NB4 (cell line): ENCODE measurements at places on chromosomes 5 and 9.

GRCh38 chr5:173323799-173324114 lies 4.5 kb downstream of the STC2 start:
- no peak for DNase-seq

GRCh38 chr5:32499261-32499660 lies 54.7 kb upstream of the ZFR start:
- DNase-seq, result no peak

DNA sequence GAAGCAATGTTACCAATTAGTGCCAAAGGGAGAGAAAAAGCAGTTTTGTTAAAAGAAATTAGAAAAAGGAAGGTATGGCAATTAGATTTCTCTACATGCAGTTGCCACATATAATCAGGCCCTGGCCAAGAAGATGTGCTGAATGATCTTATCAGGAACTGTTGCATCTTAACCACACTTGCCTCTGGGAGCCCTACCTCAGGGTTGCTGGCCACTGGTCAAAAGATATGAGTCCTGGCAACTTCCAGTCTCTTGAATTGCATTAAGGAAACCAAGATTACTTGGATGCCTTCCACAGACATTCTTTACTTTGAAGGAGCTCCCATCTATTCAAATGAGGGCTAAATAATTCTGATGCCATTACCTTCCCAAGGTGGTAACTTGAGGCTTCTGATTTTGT lies 60.4 kb downstream of the TNC start:
- DNase-seq, result no peak

DNA sequence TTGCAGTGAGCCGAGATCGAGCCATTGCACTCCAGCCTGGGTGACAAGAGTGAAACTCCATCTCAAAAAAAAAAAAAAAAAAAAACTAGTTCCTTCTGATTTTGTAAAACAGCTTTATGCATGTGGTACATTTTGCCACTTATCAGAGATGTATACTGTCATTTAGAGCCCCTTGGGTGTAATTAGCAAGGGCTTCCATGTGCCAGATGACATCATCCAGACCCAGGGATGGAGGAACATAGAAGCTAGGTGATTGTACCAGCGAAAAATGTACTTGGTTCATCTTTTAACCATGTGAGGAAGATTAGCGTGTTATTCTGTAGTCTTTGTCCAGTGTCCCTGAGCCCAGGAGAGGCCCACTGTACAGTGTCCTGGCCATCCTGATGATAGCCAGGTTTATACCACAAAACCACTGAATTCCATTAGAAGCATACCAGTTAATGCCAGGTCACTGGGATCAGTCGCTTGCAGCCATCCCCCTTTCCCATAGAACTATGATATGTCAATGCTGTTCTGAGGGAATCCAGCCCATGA lies 239.3 kb upstream of the SGCD start:
- no peak for DNase-seq

DNA sequence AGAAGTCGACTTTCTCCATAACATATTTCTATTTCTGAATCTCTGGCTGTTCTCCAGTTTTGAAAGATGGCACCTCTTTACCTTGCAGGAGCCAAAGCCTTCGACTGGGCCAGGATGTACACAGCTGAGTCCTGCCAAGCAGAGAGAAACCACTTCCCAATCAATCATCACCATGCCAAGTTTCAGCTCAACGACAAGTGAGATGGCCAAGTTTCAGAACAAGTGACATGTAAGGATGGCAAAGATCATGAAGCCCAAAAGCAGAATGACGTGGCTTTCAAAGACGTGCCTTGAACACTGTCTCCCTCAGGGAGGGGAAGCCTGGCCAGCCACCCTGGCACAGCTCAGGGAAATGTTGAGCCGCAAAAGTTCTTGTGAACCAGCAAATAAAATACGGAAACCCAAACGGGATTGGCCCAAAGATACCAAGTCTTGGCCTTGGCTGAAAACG lies 17.7 kb downstream of the STK10 start:
- DNase-seq, result no peak

DNA sequence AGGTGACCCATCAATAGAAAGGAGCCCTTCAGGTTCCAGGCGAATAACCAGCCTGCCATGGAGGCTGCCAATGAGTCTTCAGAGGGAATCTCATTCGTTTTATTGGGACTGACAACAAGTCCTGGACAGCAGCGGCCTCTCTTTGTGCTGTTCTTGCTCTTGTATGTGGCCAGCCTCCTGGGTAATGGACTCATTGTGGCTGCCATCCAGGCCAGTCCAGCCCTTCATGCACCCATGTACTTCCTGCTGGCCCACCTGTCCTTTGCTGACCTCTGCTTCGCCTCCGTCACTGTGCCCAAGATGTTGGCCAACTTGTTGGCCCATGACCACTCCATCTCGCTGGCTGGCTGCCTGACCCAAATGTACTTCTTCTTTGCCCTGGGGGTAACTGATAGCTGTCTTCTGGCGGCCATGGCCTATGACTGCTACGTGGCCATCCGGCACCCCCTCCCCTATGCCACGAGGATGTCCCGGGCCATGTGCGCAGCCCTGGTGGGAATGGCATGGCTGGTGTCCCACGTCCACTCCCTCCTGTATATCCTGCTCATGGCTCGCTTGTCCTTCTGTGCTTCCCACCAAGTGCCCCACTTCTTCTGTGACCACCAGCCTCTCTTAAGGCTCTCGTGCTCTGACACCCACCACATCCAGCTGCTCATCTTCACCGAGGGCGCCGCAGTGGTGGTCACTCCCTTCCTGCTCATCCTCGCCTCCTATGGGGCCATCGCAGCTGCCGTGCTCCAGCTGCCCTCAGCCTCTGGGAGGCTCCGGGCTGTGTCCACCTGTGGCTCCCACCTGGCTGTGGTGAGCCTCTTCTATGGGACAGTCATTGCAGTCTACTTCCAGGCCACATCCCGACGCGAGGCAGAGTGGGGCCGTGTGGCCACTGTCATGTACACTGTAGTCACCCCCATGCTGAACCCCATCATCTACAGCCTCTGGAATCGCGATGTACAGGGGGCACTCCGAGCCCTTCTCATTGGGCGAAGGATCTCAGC lies at the start of gene OR1K1:
OR1K1 (plus strand) TSS at position 58 of the 995 bp plus-strand sequence; CDS start at position 58, 0 bp downstream.
- no peak for DNase-seq

- no peak for DNase-seq
These were observed 136.6 kb upstream of the EPB41L4A start for GRCh38 chr5:112555691-112556090.

DNA sequence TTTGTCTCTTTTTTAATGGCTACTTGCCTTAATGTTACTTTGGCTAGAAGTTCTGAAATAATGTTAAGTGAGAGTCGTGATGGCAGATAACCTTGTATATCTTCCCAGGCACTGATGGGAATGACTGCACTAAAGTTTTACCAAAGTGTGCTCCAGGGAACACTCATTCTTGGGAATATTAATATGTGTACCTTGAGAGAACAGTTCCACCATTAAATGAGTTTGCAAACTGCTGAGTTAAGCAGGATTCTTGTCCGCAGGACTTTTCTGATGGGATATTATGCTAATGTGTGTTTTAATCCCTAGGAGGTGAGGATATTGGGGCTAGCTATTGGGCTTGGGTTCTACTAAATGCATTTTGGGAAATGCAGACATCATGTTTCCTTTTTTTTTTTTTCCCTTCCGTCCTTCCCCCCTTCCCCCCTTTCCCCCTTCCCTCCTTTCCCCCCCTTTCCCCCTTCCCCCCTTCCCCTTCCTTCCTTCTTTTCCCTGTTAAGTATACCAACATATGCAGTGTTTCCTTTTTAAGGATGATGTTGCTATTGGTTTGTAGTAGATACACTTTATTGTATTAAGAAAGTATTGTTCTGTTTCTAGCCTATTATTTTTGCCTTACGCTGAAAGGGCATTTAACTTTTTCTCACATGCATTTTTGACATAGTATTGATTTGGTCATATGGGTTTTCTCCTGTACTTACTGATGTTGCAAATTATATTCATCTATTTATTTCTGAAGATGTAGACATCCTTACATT lies 15.5 kb downstream of the ZBTB34 start:
- no peak for DNase-seq

- no peak for DNase-seq
These were observed 48.8 kb upstream of the JAK2 start for GRCh38 chr9:4936277-4936676.

GRCh38 chr5:139245637-139246339 lies 47.6 kb upstream of the SIL1 start:
- DNase-seq, result peak; percentile 51

DNA sequence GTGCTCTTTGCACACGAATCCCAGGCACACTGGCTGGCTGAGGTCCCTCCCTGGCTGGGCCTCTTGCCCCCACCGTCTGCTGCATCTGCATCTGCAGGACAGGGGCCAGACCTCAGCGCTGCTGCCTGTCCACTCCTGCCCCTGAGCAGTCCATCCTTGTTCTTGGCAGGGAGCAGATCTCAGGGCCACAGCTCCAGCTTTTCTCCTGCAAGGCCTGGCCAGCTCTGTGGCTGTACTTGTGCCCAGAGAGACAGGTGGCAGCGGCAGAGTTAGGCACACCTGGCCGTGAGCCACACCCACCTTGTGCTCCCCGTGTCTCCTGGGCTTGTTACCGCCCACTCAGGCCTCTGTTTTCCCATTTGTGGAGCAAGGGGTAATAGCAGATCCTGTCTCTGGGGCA lies 13.9 kb downstream of the NEK6 start:
- DNase-seq, result no peak

- DNase-seq, result no peak
These were observed 96.7 kb upstream of the RETREG1 start for GRCh38 chr5:16713386-16713928.

- DNase-seq, result no peak
These were observed 57.4 kb downstream of the TMEM38B start for GRCh38 chr9:105751761-105752160.

DNA sequence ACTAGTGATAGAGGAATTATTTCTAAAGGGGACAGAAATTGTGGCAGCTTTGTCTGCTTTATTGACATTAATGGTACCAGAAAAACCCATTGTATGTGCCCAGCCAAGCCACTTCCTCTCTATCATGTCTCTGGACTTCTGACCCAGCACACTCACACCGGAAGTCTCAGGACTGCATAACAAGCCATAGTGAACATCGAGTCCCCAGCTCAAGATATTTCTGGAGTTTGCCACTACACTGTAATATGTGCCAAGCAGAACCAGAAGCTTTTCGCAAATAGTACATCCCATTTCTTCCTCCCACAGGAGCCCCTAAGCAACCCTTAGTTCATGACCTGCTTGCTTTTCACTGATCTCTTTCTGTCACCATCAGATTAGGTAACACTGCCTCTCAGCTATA lies 187.4 kb upstream of the GHR start:
- no peak for DNase-seq

- DNase-seq, result no peak
These were observed 12.6 kb downstream of the SIL1 start for GRCh38 chr5:139185589-139185988.

GRCh38 chr5:40599676-40600075 lies 80.0 kb upstream of the PTGER4 start:
- DNase-seq, result no peak

GRCh38 chr5:154528005-154528594 lies 50.1 kb upstream of the HAND1 start:
- no peak for DNase-seq

DNA sequence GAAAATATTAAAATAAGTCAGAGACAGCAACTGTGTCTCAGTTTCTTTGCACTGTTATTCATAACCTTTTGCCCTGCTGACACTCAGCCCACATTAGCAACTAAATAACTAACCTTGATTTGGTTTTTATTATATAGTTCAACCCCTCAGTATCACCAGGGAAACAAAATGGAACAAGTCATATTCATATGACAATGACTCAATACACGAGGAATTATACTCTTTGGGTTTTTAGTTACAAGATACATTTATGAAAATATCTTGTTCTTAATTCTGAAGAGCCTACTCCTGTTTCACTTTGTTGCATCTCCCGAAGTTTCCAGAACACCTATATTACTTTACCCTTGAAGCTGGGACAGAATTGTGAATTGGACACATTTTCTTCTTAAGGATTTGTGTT lies 845.4 kb downstream of the EFNA5 start:
- DNase-seq, result no peak

DNA sequence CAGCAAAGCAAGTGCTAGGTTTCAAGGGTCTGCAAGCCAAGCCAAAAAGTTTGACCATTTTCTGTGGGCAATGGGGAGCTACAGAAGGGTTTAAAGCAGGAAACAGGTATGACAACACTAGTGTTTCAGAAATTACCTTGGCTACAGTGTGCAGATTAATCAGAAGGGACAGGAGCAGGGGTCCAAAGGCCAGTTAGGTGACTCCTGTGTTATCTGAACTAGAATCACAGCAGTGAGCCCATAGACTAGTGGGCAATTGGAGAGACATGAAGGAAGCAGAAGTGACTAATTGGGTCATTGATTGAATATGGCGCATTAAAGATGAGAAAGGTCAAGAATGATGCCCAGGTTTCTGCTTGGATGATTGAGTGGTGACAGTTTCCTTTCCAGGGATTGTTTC lies 41.4 kb upstream of the TGFBR1 start:
- no peak for DNase-seq

DNA sequence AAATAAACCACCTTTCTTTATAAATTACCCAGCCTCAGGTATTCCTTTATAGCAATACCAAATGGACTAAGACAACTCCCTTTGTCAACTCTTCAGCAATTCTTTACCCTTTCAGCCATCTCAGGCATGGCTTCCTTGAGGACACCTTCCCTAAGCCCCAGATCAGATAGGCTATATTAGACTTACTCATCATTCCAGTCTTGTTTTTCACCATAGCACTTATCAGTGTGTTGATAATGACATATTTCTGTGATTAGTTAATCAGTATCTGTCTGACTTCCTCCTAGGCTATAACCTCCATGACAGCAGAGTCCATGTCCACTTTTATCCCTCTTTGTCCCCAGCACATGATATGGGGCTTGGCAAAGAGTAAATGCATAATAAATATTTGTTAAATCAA lies 238.1 kb downstream of the ACTL7B start:
- DNase-seq, result no peak

DNA sequence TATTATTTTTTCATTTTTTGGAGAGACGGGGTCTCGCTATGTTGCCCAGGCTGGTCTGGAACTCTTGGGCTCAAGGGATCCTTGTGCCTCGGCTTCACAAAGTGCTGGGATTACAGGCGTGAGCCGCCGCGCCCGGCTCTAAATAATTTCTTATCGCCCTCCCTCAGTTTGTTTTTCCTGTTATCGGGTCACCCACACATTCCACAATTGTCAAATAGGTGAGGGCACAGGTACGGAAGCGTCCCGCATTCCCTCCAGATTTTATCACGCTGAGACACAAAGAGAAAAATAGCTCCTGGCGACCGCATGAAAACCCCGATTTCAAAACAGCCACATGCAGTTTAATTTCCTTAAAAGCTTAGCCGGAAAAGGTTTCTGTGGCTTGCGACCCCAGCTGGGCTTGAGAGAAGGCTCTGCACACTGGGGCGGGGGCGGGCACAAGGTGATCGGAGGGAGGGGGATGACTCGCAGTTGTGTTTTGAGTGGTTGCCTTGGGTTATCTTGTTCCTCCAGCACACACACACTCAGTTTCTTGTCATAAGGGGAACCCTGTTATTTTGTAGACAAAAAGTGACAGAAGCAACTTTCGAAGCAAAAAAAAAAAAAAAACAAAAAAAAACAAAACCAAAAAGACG lies 717 bp upstream of the IQGAP2 start:
- peak; percentile 98 for DNase-seq

GRCh38 chr5:151028717-151029116 lies 8.3 kb downstream of the GPX3 start:
- DNase-seq, result no peak

- DNase-seq, result no peak
These were observed 97.7 kb downstream of the IQGAP2 start for GRCh38 chr5:76500633-76501393.

- no peak for DNase-seq
These were observed 40.5 kb upstream of the CTSL start for GRCh38 chr9:87685441-87685840.

- no peak for DNase-seq
These were observed 373.6 kb downstream of the BNC2 start for GRCh38 chr9:16496908-16497307.
